Cortex of kidney (tissue), 1 donor: ENCODE measurements at places on chromosomes 2 and 18.

GRCh38 chr18:11052800-11053199 is 96.6 kb downstream of the PIEZO2 start:
- no peak for DNase-seq

GRCh38 chr2:85264471-85264870 is 63.3 kb downstream of the TGOLN2 start:
- DNase-seq: no peak

GRCh38 chr2:132609101-132609890 is 60.7 kb downstream of the LYPD1 start:
- DNase-seq: no peak

GRCh38 chr2:64311191-64311910 is 142.6 kb upstream of the LGALSL start:
- DNase-seq: no peak

DNA sequence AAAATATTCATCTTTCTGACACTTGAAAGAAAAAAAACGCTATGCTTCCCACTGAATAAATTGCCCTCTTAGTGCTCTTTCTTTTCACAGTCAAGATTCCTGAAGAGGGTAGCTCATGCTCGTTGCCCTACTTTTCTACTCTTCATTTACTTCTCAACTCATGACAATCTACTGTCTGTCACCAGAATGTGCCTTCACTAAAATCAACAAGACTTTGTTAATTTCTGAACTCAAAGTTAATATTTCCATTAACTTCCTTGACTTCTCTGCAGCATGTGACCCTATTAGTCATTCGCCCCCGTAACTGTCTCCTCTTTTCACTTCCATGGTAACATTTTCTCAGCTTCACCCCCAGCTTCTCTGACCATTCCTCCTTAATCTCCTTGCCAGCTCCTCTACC is 98.9 kb upstream of the MAPRE2 start:
- DNase-seq: no peak

DNA sequence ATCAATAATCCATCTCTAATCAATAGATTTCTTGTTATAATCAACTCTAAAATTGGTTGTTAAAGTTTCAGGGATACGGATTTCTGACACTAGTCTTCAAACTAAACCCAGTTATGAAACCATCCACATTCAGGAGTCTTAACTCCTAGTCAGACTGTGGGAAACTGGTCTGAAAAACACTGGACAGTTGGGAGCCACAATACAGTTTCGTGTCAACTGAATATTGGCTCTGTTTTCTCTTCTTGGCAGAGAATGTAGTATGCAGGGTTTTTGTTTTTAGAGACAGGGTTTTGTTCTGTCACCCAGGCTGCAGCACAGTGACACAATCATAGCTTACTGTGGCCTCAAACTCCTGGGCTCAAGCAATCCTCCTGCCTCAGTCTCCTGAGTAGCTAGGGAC is 123.1 kb downstream of the RTTN start:
- no peak for DNase-seq
